Fibroblast of upper back skin (primary cell): ENCODE measurements at places on chromosomes 13 and 19.
A peak's percentile ranks its signal among the peaks of the same experiment; 100 is the strongest.

DNA sequence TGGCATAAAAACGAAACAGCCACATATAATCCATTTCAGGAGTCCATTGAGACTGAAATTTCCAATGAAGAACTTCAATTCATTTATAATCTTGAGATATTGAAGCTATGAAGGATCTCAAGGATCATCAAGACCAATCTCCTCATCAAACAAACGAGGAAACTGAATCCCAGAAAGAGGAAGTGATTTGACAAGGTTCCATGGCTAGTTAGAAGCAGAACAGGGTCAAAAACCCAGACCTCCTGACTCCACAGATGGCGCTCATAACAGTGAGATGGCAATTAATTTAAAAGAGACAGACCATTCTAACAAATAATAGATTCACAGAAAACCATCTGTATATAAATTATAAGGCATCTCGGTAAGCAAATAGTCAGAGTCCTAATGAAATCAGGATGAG, 229.7 kb downstream of the KCTD12 start:
- DNase-seq, result no peak

GRCh38 chr13:21219036-21219381, 42.6 kb downstream of the MRPL57 start:
- DNase-seq, result no peak

DNA sequence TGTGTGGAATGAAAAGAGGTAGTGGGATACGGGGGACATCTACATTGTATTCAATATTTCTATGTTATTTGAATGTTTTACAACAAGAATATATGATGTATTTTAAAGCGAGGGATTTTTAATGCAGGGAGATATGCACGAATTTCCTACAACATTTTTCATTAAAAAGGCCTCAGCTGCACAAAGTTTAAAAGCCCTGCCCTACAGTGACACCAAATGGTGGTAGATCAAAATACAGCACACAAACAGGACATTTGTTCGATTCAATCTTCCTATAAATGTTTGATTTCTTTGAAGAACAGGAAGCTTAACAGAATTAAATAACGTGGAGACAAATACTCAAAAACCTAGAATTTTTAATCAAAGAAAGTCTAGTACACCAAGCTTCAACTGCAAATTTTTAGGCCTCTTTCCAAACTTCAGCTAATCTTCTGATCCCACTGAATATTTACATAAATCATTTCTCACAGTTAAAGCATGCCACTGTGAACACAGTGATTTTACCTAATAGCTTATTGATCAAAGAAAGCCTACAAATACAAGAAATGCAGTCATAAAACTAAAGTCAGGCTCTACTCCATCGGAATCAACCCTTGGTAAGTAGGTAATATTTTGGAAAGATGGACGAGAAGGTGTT, 257.2 kb downstream of the DIAPH3 start:
- DNase-seq, result peak; percentile 50

GRCh38 chr13:36673838-36674326, at the start of gene SERTM1:
SERTM1 (plus strand) TSS chr13:36674020; CDS start chr13:36695079, 21,059 bp downstream.
- DNase-seq, result peak; percentile 30

DNA sequence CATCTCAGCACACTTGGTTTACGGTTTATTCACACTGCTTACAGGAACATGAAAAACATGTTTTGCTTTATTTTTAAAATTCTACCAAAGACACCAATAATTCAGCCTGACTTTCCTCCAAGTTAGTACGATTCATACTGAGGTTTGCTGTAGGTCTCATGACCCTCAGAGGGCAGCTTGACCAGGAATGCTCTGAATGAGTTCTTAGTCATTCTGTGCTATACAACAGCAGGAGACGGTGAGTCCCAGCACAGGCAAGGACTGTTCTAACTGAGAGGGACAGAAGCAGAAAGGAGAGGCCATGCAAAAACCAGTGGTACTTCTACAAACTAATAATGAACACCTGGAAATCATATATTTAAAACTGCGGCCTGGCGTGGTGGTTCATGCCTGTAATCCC, 6.4 kb downstream of the GRTP1 start:
- DNase-seq, result peak; percentile 43

GRCh38 chr13:30818323-30818960, 83.1 kb downstream of the ALOX5AP start:
- DNase-seq, result peak; percentile 96

- DNase-seq, result no peak
Observed at GRCh38 chr13:25233861-25234260, 53.4 kb downstream of the MTMR6 start.

DNA sequence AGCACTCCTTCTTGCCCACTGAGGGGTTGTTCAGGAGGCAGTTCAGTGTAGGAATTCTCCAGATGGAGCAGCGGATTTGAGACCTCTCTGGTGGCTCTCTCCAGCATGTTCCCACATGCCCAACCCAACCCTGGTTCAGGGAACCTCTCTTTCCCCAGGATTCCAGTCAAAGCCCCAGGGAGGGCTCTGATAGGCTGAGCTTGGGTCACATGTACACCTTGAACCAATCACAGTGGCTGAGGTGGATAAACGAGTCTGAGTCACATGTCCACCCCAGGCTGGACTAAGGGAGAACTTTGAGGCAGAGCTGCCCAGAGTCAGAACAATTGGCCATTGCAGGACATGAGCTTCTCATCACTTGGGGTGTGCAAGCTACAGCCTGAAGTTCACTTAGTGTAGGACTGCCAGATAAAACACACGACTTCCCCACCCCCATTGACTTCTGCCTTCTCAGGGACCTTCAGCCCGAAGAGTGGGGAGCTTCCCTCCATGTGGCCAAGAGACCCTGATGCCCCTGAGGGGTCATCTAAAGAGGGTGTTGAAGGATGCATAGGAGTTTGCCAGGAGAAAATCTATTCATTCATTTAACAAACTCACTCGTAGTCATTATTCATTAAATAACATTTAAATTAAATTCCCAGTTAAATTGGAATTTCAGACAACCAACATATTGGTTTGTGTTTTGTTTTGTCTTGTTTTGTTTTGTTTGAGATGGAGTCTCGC, 4.0 kb upstream of the MAST3 start:
- no peak for DNase-seq

DNA sequence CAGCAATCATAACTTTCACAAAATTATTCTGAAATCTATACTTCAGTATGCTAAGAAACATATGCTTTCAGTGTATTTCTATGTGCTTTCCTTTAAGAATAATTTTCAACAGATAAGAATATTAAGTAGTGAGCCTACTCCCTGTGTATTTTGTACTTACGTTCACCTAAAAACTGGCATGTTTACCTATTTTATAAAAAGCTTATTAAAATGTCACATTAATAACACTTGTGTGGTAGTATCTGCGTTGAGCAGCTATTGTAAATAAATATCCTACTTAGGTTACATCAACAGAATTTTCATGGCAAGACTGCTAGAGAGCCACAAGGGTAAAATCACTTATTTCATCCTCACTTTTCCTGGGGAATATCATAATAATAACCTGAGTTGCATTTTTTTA, 113.4 kb upstream of the SLITRK5 start:
- no peak for DNase-seq

GRCh38 chr13:32040689-32041088, 9.1 kb downstream of the FRY start:
- DNase-seq, result no peak

DNA sequence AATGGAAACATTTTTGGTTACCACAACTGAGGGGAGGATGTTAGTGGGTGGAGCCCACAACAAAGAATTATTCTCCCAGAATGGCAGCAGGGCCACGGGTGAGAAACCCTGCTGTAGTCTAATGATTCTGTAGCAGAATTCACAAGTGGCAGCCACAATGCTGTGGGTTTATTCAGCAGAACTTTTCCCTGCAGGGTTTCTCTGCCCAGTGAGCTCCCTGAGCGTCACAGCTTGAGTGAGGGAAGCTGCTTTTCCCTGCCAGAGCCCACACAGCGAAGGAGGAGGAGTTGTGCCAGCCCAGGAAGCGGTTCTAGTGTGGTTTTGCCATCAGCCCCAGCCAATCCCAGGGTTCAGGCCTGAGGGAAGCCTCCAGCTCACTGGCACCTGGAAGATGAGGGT, 4.4 kb downstream of the ATP12A start:
- DNase-seq, result peak; percentile 31

- no peak for DNase-seq
Observed at GRCh38 chr13:52847682-52848432, 583 bp downstream of the PCDH8 start.

DNA sequence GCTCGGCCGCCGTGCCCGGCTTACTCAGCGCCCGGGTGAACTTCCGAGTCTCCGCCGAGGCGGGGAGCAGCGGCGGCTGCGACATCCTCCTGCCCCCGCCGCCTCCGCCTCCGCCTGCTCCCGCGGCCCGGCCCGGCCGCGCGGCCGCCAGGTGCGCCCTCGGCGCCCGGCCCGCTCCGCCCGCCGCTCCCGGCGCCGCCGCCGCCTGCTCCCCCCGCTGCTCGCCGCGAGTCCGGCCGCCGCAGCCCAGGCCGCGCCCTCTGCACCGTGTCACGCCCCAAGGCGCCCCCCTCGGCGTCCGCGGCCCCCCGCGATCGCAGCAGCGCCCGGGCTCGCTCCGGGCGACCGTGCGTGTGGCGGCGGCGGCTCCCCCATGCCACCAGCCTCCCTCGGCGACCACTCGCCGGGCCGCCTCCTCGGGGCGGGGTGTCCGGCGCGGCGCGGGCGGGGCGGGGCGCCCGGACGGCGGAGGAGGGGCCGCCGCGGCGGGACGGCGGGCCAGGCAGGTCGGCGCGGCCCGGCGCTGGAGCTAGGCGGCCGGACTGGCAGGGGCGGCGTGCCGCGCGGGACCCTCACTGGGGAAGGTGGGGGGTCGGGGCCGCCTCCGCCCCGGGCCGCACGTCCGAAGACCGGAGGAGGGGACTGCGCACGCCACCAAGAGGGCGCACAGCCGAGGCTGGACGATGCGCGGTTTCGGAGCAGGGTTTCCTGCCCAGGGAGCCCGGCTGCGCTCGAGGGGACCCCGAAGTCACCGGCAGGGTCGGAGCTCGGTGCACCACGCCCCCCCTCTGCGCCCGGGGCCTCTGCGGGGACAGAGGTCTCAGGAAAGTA, 108.6 kb upstream of the DOCK9 start:
- peak; percentile 40 for DNase-seq

DNA sequence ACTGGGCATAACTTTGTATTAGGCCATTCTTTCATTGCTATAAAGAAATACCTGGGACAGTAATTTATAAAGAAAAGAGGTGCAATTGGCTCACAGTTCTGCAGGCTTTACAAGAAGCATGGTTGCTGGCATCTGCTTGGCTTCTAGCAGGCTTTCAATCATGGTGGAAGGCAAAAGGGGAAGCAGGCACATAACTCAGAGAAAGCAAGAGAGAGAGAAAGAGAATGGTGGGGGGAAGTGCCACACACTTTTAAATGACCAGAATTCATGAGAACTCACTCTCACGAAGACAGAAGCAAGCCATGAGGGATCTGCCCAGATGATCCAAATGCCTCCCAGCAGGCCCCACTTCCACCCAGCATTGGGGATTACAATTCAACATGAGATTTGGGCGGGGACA, 179.7 kb downstream of the SPRY2 start:
- DNase-seq, result no peak

DNA sequence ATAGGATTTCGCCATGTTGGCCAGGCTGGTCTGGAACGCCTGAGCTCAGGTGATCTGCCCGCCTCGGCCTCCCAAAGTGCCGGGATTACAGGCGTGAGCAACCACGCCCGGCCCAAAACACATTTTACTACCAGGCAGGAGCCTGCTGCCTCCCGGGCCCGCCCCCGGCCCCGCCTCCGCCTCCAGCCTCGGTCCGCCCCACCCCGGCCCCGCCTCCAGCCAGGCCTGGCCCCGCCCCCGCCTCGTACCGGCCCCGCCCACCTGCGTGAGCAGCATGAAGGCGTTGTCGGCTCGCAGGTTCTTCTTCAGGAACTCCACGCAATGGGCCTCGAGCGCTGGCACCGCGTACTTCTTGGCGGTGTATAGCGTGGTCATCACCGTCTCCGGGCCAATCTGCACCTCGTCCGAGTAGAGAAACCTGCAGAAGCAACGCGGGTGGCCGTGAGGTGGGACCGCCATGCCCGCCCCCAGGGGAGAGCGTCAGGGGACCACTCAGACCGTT, 22.7 kb downstream of the BTBD2 start:
- DNase-seq, result no peak

DNA sequence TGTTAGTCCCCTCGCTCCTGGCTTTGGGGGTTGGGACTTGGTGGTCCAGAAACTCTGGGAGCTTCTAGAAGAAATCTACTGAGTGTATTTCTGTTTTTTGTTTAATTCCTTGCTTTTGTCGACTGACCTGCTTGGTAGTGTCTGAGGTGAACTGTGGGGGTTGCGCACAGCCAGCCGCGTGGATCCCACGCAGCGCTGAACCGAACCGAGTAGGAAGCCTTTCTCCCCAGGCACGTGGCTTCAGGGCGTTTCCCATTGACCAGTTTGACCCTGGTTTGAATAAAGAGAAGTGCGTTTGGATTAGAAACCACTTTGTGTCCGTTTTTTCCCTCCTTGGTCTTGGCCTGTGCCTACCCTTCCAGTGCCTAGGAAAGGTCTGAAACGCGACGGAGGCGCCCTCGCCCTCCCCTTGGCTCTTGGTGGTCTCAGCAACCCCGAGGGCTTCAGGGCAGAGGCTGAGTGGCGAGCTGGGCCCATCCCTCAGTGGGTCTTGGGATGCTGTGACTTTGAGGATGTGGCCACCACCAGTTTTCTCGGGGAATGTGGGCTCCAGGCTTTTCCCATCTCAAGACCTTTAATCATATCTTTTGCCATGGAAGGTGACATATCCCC, 2.7 kb upstream of the RPS15 start:
- no peak for DNase-seq

GRCh38 chr19:8108560-8109445, 40.6 kb downstream of the FBN3 start:
- no peak for DNase-seq

GRCh38 chr19:7766535-7766934, 3.5 kb downstream of the CLEC4M start:
- DNase-seq, result no peak

DNA sequence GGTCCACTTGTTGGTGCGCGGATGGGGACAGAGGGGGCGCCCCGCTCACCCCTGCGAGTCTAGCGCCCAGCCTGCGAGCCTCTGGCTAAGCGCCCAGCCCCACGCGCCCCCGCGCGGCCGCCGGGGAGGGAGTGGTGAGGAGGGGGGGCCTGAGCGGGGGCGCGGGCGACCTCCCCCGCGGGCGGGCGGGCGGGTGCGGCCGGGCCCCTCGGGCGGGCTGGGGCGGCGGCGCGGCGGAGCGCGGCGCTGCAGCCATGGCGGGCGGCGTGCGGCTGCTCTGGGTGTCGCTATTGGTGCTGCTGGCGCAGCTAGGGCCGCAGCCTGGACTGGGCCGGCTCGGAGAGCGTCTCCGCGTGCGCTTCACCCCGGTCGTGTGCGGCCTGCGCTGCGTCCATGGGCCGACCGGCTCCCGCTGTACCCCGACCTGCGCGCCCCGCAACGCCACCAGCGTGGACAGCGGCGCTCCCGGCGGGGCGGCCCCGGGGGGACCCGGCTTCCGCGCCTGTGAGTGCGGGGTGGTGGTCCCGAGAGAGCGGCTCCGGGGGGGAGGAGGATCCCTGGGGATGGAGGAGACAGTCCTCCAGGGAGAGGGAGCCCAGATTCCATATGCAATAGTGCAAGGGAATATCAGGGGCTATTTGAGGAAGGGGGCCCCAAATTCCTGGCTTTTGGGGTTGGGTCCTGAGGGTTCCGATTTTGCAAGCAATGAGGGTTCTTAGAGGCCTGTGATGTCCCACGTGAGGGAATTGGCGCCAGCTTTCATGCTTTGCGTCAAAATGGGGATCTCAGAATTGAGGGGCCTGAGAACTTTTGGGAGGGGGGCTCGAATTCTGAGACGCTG, at the start of gene LTBP4:
LTBP4 (plus strand) TSS at position 236 of the 841 bp plus-strand sequence; CDS start at position 255, 19 bp downstream.
- no peak for DNase-seq
